Fibroblast of skin of right quadriceps (primary cell): ENCODE measurements at places on chromosomes 13 and 19.

DNA sequence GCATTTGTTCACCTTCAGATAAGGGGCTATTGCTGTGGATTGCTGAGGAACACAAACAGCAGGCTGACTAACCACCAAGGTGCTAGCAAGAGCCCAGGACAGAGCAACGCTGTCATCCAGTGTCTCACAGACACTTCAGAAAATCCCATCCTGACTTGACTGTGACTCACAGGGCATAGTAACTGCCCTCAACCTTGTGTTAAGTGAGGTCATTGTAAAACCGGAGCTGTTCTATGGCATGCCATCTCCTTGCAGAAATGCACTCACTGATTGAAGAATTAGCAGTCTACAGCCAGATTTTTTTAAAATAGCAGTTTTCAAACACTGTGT is 51.1 kb downstream of the TNFRSF19 start:
- peak; percentile 78 for DNase-seq

DNA sequence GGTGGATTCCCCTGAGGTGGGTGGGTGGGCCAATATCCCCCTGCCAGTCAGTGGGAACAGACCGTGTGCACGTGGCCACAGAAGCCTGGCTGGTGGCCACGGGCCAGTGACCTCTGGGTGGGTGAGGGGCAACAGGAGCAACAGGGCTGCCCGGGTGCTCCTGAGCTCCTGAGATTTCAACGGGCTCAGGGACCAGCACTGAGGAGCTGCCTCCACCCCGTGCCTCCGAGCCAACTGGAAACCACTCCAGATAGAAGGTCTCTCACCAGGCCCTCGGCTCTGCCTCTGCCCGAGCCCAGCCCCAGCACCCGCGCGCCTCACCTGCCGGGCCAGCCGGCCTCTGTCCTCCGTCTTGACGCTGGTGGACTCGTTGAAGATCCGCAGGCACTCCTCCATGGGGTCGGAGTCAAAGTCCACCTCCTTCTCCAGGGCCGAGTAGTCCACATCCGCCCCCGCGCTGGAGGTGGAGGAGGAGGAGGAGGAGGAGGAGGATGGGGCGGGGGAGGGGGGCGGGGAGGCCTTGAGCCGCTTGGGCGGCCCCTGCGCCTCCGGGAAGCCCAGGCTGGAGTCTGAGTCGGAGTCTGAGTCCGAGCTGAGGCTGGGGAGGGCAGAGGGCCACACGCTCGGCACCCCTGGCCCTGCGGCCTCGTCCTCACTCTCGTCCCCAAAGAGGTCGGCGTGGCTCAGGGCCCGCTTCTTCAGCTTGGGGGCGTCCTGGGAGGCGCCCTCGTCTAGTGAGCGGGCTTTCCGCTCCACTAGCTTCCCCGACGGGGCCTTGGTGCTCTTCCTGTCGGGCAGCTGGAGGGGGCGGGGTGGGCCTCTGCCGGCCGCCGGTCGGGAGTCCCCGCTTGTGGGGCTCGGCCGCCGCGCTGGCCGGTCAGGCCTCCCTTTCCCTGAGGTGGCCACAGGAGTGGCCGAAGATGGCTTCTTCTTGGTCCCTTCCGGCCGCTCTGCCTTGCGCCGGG is 14.8 kb upstream of the ATP8B3 start:
- DNase-seq = no peak

DNA sequence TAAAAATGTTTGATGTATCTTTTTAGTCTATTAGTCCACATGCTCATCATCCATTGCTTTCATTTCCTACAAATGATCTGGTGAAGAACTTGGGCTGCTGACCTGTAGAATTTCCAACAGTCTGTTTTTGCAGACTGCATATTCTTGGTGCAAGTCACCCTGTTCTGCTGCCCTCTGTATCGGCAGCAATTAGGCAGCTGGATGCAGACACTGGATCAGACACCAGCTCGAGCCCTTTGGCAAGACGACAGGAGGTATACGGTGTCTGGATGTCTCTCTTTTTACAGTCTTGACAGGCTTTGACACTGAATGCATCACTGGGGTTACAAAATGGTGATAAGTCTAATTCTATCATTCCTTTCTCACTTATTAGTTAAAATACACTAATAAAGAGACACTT is 21.8 kb downstream of the MTRF1 start:
- DNase-seq = no peak

DNA sequence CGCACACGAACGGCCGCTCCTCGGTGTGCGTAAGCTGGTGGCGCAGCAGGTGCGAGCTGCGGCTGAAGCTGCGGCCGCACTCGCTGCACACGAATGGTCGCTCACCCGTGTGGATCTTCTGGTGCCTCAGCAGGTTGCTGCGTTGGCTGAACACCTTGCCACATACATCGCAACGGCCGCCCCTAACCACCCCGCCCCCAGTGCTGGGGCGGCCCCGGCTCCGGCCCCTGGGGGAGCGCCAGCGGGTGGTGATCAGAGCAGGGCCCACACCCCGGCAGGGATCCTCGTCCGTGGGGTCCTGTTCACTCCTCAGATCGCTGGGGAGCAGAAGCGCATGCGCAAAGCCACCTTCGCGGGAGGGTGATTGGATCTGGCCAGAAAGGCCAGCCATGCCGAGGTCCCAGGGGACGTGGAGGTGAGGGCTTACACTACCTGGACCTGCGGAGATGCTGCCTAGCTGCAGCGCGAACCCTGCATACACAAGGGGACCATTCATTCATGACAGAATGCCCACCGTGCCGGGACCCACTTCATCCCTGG is 4.7 kb upstream of the UBE2M start:
- no peak for DNase-seq

GRCh38 chr19:41206926-41207750 is 11.9 kb upstream of the AXL start:
- no peak for DNase-seq

DNA sequence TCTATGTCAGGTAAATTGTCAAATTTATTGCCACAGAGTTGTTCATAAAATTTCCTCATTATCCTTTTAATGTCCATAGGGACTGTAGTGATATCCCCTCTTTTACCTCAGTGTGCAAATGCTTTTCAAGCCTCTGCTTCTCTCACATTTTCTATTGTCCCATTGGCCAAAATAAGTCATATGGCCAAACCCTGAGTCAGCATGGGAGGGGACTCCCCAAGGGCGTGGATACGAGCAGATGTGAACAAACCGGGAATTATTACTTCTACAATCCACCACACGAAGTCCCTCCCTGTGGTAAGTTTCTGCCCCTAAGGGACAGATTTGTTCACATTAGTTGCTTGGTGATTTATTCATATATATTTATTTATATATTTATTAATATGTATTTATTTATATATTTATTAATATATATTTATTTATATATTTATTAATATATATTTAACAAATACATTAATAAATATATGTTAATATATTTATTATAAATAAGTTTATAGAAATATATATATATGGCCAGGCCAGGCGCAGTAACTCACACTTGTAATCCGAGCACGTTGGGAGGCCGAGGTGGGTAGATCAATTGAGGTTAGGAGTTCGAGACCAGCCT is 20.1 kb upstream of the CAMSAP3 start:
- DNase-seq = no peak

DNA sequence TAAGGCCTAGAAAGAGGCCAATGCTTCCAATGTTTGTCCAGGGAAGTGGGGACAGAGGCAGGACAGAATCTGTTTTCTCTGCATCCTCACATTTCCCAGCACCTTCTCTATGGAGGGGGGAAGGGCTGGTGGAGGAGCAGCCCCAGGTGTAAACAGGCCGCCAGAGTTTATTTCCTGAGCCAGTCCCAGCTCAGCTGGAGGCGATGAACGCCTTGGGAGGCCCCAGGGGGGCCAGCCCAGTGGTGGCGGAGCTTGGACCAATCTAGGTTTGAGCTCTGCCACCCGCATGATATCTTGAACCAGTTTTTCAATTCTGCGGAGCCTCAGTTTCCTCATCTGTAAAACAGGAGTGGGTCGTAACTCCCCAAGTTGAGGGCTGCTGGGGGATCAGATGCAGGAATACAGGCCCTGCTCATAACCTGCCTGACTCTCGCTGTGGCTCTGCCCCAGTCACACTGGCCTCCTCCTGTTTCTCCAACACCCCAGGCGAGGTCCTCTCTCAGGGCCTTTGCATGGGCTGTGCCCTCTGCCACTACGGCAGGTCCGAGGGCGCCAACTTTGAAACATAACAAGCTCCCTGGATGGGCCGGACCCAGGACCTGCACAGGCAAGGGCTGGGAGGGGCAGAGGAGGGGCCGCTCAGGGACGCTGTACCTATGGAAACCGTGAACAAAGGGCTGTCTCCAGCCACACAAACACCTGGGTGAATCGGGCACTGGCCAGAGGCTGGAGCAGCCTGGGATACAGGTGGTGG is 1.1 kb downstream of the TNFAIP8L1 start:
- no peak for DNase-seq

GRCh38 chr13:104098421-104098820 is 1032.2 kb upstream of the SLC10A2 start:
- no peak for DNase-seq

DNA sequence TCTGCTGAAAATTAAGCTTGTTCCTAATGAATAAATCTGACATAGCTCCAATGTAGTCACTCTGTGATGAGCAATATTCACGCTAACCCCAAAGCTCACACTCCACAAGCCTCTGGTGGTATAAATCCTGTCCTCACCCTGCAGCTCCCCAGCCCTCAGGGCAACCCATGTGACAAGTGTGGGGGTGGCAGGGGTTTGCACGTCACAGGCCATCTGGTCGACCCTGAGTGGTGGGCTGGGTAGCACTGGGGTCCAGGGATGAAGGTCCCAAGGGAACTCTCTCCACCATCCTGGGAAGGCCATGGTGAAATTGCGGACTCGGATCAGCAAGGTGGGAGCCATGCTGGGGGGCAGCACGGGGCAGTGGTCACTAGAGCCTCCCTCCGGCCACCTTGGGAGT is 100.0 kb upstream of the SOX1 start:
- no peak for DNase-seq

DNA sequence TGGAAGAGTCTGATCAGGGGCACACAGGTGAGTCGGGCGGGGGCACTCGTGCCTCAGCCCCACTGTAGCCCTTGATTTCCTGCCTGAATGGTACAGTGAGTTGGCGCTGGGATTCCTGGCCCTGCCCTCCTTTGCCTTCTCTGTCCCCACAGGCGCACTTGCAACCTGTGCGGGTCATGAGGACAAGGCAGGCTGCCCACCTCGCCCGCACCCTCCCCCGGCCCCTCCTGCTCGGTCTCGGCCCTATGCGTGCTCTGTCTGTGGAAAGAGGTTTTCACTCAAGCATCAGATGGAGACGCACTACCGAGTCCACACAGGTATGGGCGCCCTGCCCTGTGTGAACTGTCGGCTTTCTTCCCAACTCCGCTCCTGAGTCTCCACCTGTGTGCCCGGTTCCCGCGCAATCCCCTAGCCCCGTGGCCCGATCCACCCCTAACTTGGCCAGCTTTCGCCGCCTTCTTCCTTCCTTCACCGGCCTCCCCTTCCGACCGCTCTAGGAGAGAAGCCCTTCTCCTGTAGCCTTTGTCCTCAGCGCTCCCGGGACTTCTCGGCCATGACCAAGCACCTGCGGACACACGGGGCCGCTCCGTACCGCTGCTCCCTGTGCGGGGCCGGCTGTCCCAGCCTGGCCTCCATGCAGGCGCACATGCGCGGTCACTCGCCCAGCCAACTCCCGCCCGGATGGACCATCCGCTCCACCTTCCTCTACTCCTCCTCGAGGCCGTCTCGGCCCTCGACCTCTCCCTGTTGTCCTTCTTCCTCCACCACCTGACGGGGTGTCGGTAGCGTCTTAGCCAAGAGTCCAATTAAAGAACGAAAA is 1.6 kb upstream of the KMT2B start:
- no peak for DNase-seq

- peak; percentile 93 for DNase-seq
Measured at GRCh38 chr13:43686557-43686956, 100.2 kb downstream of the ENOX1 start.

DNA sequence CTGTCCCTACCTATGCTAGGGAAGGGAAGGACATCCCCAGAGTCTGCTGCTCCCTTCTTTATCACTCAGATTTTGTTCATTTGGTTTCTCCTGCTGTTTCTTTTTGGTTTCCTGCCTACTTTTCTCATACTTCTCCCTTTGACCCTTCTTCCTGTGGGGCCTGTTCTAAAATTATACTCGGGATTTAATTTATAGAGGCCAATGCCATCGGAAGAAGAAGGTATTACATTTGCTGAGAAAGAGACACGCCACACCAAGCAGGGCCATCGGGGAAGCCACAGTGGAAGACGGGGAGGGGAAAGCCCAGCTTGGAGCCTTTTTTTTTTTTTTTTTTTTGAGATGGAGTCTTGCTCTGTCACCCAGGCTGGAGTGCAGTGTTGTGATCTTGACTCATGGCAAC is 46.8 kb upstream of the FARP1 start:
- peak; percentile 42 for DNase-seq

DNA sequence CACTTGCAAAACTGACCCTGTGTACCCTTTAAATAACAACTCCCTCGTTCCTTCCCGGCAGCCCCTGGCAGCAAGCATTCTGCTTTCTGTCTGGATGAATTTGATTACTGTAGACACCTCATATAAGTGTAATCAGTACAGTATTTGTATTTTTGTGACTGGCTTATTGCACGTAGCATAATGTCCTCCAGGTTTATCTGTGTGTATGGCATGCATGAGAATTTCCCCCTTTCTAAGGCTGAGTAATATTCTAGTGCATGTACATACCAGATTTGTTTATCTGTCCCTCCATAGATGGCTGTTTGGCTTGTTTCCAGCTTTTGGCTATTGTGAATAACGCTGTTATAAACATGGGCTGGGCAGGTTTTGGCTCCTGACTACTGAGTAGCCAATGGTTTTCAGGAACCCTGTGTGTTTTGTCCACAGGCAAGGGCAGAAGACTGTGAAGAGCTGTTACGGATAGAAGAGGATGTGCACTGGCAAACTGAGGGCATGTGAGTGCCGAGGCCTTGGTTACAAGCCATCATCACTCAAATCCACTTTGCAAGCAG is 98.0 kb downstream of the ESD start:
- DNase-seq = no peak
